ENCODE measurements at places on chromosomes 4 and X.

DNA sequence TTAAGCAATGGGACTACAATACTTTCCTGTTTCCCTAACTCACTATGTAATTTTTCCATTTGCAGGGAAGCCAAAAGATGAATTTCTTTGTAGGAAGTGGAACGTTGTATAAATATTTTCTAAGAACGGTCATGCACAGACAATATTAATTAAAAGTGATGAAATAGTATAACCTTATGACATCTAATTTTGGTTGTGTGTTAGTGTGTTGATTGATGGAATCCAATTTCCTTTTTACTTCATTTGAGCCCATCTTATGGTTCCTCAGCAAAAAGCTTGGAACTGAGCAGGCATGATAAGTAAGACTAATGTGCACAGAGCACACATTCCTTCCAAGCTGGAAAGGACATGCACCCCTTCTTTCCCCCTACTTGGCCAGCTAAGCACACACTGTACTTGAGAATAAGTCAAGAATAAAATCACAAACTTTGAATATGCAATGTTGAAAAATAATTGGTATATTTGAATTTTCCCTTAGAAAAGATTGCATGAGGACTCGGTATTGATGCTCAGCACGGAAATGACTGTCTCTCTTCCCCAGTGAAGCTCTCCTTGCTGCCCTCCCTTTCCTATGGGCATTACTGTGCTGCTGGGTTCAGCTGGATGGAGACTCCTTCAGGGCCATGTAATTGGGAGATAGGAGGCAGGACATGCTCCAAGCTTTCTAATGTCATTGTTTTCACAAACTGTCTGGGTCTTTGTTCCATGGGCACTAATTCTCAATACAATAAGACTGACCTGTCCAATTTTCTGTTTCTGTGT lies 19.2 kb upstream of the PDLIM3 start:
- no peak for DNase-seq

- DNase-seq = no peak
Observed at GRCh38 chr4:139374251-139374650, 72.0 kb upstream of the NDUFC1 start.

DNA sequence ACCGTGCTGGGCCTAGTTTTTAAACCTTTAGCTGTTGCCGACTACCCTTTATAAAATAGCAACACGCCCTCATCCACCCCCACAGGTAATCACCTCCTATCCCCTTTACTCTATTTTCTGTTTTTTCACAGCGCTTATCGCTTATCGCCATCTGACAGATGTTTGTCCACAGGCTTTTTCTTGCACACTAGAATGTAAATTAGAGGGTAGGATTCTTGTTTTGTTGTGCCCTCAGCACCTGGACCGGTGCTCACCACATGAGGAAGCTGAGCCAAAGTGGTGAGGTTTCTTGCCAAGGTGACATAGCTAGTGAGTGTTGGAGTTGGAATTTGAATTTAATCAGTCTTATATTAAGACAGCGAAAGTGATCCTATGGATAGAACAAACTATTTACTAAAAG lies 2.9 kb upstream of the RBBP7 start:
- no peak for DNase-seq

GRCh38 chr4:74320559-74321118 lies 12.4 kb downstream of the EPGN start:
- DNase-seq = peak; percentile 1

DNA sequence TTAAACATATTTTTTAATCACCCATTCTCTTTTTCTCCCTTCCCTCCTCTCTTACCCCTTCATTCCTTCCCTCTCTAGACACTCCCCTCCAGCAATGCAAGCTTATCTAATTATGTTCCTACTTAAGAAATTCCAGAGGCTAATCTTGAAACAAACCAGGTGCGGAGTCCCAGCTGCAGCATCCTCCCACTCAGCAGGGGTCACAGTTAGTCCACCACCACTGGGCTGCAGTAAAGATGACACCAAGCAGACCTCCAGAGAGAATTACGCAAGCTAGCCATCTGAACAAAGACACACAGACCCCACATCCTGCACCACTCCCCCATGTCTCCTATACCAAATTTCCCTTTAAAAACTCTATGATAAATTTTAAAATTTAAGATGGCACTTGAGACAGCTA lies 13.9 kb upstream of the SEC24B start:
- no peak for DNase-seq

Measured in activated naive CD4-positive, alpha-beta T cell (primary cell).